ENCODE measurements at places on chromosomes 5 and 9. TPM values are rescaled to one million over a fixed set of nuclear protein-coding genes. Genes with fewer than 3 reads are reported as not detected.

DNA sequence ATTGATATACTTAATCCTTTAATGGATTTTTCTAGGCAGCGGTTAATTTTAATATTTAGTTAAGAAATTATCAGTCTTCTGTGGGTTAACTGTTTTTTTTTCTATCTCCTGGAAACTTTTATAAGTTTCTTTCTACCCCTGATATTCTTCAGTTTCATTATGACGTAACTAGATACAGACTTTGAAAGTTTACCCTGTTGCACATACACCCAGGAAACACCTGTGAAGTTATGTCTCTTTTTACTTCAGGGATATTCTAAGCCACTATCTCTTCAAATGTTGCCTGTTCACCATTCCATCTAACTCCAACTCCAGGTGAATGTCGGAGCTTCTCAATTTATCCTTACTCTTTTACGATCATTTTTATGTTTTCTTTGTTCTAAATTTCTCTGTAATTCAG lies 329.0 kb downstream of the ICE1 start:
- H3K27ac ChIP-seq: no peak overlapping the region
- H3K36me3 ChIP-seq: no peaks in the 10 kb centered on the region
- no peaks in the 10 kb centered on the region for H3K4me1 ChIP-seq
- no peak for DNase-seq
- H3K27me3 ChIP-seq: peaks cover 14% of the 10 kb centered on the region

Gene ADAMTS12
- 7.8 TPM for total RNA-seq

Gene OR13C8
- not detected for total RNA-seq

GRCh38 chr5:95959888-95960666 lies 1.6 kb downstream of the ELL2 start:
- DNase-seq: no peak
- peak overlapping the region; percentile 95 for H3K4me3 ChIP-seq
- peak overlapping the region; percentile 94 for H3K27ac ChIP-seq
- no peaks in the 10 kb centered on the region for H3K27me3 ChIP-seq
- peaks cover 66% of the 10 kb centered on the region for H3K4me1 ChIP-seq

DNA sequence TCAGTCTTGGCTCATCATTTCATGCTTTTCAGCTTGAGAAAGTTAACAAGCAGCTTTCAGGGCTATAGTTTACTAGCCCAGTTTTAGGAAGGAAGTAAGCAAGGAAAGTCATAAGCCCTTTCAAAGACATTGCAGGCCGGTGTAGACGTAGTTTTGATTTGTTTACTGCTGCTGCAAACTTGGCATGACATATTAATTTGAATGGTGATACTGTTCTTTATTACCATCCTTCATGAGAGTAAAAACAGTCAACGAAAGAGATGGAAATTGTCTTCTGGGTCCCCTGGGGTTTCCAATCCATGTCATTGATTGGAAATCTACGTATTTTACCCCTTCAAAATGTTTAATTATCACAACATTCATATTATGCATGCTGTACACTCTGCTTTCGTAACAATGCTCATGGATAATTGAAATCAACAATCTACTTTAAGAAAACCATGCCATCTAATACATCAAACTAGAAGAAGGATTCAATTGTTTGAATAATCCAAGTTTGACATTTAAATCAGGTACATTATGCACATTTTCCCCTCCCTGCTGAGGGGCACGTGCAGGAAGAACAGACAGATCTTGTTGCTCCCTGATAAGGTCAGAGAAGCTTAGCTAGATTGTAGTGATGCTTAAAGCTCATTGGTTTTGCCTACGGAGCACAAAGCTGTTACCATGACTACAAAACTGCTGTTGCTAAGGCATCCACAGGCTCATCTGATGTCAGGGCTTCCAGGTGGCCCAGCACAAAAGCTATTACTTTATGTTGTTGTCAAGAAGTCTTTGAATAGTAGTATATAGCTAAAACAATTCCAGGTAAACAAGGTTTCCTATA lies 139.9 kb upstream of the PRLR start:
- no peaks in the 10 kb centered on the region for H3K36me3 ChIP-seq
- no peak for DNase-seq
- H3K27ac ChIP-seq: no peak overlapping the region
- H3K27me3 ChIP-seq: no peaks in the 10 kb centered on the region

GRCh38 chr9:90825586-90825985 lies 24.0 kb downstream of the SYK start:
- no peaks in the 10 kb centered on the region for H3K4me1 ChIP-seq
- peaks cover 7% of the 10 kb centered on the region for H3K36me3 ChIP-seq
- no peak overlapping the region for H3K27ac ChIP-seq
- H3K27me3 ChIP-seq: peaks cover 6% of the 10 kb centered on the region
- no peak for DNase-seq
- no peak overlapping the region for H3K4me3 ChIP-seq
